ENCODE measurements at places on chromosomes 16 and 17. TPM values are rescaled to one million over a fixed set of nuclear protein-coding genes. Genes with fewer than 3 reads are reported as not detected.
A peak's percentile ranks its signal among the peaks of the same experiment; 100 is the strongest.

- no peak overlapping the region for H3K4me3 ChIP-seq
- H3K36me3 ChIP-seq, result no peaks in the 10 kb centered on the region
- DNase-seq, result no peak
Measured at GRCh38 chr17:74805591-74805991, 29.4 kb upstream of the NAT9 start.

GRCh38 chr16:56657555-56658326 lies at the start of gene MT1F:
Gene MT1F (plus strand): TSS chr16:56657959. CDS start chr16:56658059, 100 bp downstream.
- peak; percentile 53 for DNase-seq
- H3K4me1 ChIP-seq, result peaks cover 6% of the 10 kb centered on the region
- H3K27me3 ChIP-seq, result peaks cover 19% of the 10 kb centered on the region

- no peak for DNase-seq
- H3K4me3 ChIP-seq, result no peak overlapping the region
- H3K36me3 ChIP-seq, result no peaks in the 10 kb centered on the region
- no peak overlapping the region for H3K27ac ChIP-seq
Measured at GRCh38 chr17:50834429-50835300, 721 bp upstream of the WFIKKN2 start.

- peaks cover 15% of the 10 kb centered on the region for H3K4me1 ChIP-seq
- no peaks in the 10 kb centered on the region for H3K27me3 ChIP-seq
- H3K36me3 ChIP-seq, result no peaks in the 10 kb centered on the region
- no peak overlapping the region for H3K27ac ChIP-seq
- H3K4me3 ChIP-seq, result no peak overlapping the region
Measured at GRCh38 chr16:75087375-75087979, 29.1 kb downstream of the LDHD start.

DNA sequence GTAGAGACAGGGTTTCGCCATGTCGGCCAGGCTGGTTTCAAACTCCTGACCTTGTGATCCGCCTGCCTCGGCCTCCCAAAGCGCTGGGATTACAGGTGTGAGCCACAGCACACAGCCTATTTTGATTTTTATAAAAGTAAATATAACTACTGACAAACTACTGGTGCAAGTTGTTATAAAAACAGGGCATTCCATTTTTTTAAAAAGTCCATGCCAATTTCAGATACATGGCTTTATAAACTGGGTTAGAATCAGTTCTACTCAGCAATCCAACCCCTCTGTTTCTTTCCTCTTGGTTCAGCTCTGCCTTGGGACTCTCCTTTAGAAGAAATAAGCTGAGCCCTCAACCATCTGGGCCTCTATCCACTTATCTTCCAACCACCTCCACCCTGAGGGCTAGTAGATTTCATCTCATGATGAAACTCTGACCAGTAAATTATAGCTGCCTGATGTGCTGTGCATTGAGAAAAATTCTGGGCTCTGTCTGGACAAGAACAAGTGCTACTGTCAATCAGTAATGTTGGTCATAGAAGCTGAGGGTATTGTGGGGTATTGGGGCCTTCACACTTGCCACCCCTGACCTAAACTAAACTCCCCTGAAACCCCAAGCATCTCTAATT lies 10.2 kb downstream of the RANBP10 start:
- H3K36me3 ChIP-seq, result peaks cover 8% of the 10 kb centered on the region
- H3K27me3 ChIP-seq, result no peaks in the 10 kb centered on the region
- no peak overlapping the region for H3K4me3 ChIP-seq
- no peak overlapping the region for H3K27ac ChIP-seq

DNA sequence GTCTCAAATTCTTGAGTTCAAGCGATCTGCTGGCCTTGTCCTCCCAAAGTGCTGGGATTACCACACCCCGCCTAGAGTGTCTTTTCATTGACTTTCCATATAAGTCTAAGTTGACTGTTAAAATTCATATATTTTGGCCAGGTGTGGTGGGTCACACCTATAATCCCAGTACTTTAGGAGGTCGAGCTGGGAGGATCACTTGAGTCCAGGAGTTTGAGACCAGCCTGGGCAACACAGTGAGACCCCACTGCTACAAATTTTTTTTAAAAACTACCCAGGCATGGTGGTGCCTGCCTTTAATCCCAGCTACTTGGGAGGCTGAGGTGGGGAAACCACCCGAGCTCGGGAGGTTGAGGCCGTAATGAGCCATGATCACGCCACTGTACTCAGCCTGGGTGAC lies 21.9 kb upstream of the MRC2 start:
- H3K4me1 ChIP-seq, result no peaks in the 10 kb centered on the region
- H3K36me3 ChIP-seq, result peaks cover 17% of the 10 kb centered on the region
- no peak overlapping the region for H3K27ac ChIP-seq
- no peak for DNase-seq

DNA sequence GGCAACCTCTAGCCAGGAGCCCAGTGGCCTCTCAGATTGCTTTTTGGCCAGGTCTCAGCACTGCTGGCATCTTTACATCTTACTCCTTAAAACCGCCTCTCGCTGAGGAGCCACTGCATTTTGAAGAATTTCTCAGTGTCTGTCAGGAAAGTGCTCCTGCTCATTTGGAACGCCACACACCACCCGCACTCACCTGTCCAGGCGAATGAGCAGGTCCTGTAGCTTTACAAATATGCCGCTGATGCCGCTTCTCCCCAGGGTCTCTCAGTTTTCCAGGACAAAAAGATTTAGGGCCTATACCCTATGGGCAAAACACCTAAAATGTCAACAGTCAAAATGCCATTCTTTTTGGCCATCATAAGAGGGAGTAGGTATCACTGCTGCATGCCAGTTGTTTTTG lies 22.1 kb downstream of the CYB561 start:
- peaks cover 17% of the 10 kb centered on the region for H3K4me1 ChIP-seq
- no peak for DNase-seq
- H3K4me3 ChIP-seq, result no peak overlapping the region
- H3K27me3 ChIP-seq, result no peaks in the 10 kb centered on the region

GRCh38 chr17:57995076-57995956 lies 7.3 kb upstream of the VEZF1 start:
- DNase-seq, result no peak
- no peak overlapping the region for H3K27ac ChIP-seq
- no peak overlapping the region for H3K4me3 ChIP-seq
- no peaks in the 10 kb centered on the region for H3K4me1 ChIP-seq

- H3K27ac ChIP-seq, result no peak overlapping the region
Measured at GRCh38 chr17:29163563-29163962, 16.6 kb downstream of the MYO18A start.

GRCh38 chr17:82149401-82150099 lies 51.5 kb upstream of the FASN start:
- H3K27me3 ChIP-seq, result no peaks in the 10 kb centered on the region
- no peaks in the 10 kb centered on the region for H3K36me3 ChIP-seq
- no peak overlapping the region for H3K4me3 ChIP-seq
- DNase-seq, result no peak

- H3K27me3 ChIP-seq, result no peaks in the 10 kb centered on the region
- DNase-seq, result no peak
- H3K27ac ChIP-seq, result no peak overlapping the region
- H3K4me3 ChIP-seq, result no peak overlapping the region
Measured at GRCh38 chr16:21590287-21590686, 9.1 kb upstream of the METTL9 start.

- no peaks in the 10 kb centered on the region for H3K36me3 ChIP-seq
- no peak overlapping the region for H3K4me3 ChIP-seq
- no peak for DNase-seq
Measured at GRCh38 chr17:77613627-77614026, 344.9 kb upstream of the TNRC6C start.

DNA sequence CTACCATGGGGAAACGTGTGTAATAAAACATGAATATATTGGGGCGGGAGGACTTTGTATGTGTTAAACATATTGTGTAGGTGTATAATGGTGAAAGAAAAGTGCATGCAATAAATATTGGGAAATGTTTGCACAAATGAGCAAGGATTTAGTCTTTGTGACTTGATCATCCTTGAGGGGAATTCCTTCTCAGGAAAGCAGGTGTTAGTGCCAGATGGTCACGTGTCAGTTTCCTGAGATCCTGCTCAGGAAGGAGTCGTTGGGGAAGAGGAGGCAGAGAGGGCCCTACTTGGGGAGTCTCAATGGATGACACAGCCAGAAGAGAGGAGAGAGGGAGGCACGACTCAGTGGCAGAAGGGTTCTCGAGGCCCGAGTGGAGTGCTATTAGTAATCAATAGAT lies 53.2 kb downstream of the MSI2 start:
- no peak overlapping the region for H3K4me3 ChIP-seq
- DNase-seq, result no peak
- no peak overlapping the region for H3K27ac ChIP-seq
- peaks cover 11% of the 10 kb centered on the region for H3K4me1 ChIP-seq

DNA sequence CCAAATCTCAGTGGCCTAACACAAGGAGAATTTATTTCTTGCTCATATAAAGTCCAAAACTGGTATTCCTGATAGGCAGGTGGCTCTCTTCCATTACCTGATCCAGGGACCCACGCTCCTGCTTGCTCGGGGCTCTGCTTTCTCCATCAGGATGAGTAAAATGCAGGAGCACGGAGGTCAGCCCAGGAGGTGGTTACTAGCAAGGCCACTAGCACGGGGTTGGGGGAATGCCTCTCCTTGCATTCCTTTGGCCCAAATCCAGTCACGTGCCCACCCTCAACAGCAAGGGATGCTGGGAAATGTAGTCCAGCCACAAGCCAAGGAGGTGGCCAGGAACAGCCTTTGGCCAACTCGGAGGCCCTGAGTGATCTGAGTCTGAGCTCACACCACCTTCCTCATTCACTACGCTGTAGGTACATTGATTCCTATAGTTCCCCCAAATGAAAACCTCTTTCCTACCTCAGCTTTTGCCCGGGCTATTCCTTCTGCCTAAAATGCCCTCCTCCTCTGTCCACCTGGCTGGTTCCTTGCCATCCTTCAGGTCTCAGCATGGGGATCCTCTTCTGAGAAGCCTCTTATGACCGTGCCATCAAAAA lies 38.3 kb upstream of the HAPSTR1 start:
- no peak overlapping the region for H3K4me3 ChIP-seq
- H3K4me1 ChIP-seq, result peaks cover 15% of the 10 kb centered on the region
- DNase-seq, result no peak

DNA sequence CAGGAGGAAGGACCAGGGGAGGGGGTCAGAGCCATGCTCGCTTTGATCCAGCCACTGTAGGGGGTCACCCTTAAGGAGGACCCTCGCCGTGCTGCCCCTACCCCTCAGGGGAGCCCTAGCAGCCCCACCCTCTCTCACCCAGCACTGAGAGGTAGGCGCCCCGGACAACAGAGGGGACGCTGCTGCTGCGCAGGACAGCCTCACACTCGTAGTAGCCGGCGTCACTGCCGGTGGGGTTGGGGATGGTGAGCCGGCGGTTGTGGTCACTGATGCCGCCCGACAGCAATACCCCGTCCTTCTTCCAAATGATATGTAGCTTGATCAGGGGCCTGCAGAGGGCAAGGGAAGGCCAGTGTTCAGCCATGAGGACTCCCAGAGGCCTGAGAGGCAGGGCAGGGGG lies 126.0 kb upstream of the CDC42EP4 start:
- peaks cover 3% of the 10 kb centered on the region for H3K4me1 ChIP-seq
- H3K27me3 ChIP-seq, result no peaks in the 10 kb centered on the region
- H3K27ac ChIP-seq, result no peak overlapping the region
- no peak for DNase-seq
- H3K4me3 ChIP-seq, result no peak overlapping the region

DNA sequence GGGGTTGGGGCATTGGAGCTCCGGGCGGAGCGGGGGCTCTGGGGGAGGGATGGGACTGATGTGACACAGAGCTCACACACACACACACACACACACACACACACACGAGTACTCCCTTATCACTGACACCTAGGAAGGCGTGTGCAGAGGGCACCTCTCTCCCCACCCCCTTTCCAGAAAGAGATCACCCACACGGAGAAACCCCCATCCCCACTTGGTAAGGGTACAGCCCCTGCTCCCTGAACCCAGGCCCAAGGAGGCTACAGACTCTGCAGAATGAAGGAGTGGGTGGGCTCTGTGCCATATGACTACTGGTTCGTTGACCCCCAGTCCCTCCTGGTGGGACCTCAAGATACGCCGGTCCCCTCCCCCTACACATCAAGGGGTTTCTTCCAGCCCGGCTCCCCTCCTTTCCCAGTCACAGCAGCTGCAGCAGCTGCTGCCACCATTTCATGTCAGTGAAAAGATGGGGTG lies 8.7 kb upstream of the ARHGAP23 start:
- no peak overlapping the region for H3K27ac ChIP-seq
- H3K4me1 ChIP-seq, result peaks cover 10% of the 10 kb centered on the region
- DNase-seq, result no peak

GRCh38 chr16:72139908-72140307 lies 32.0 kb downstream of the PMFBP1 start:
- H3K4me3 ChIP-seq, result no peak overlapping the region
- H3K27ac ChIP-seq, result no peak overlapping the region
- no peaks in the 10 kb centered on the region for H3K36me3 ChIP-seq
- no peaks in the 10 kb centered on the region for H3K27me3 ChIP-seq

The MAP3K3 gene
- polyA plus RNA-seq, result 9.8 TPM

The TEKT1 gene
- polyA plus RNA-seq, result not detected

The KLHDC4 gene
- polyA plus RNA-seq, result 15.3 TPM

The G6PC1 gene
- not detected for polyA plus RNA-seq

The C16orf92 gene
- not detected for polyA plus RNA-seq

The ZNF624 gene
- polyA plus RNA-seq, result 2.1 TPM

The SEC14L1 gene
- 20.1 TPM for polyA plus RNA-seq

The GP1BA gene
- not detected for polyA plus RNA-seq

The SAMD14 gene
- 0.02 TPM for polyA plus RNA-seq

The GNAO1 gene
- 0.13 TPM for polyA plus RNA-seq

The ARL4D gene
- 36.5 TPM for polyA plus RNA-seq

Measured in keratinocyte (primary cell).